ELF-1 (cell line): ENCODE measurements at places on chromosomes 5 and 9.

GRCh38 chr5:169768416-169768815, 131.3 kb downstream of the DOCK2 start:
- no peak for DNase-seq

GRCh38 chr9:97557606-97558095, 56.2 kb downstream of the TMOD1 start:
- DNase-seq: no peak

GRCh38 chr5:54309691-54310432, 511 bp downstream of the ARL15 start:
- no peak for DNase-seq

DNA sequence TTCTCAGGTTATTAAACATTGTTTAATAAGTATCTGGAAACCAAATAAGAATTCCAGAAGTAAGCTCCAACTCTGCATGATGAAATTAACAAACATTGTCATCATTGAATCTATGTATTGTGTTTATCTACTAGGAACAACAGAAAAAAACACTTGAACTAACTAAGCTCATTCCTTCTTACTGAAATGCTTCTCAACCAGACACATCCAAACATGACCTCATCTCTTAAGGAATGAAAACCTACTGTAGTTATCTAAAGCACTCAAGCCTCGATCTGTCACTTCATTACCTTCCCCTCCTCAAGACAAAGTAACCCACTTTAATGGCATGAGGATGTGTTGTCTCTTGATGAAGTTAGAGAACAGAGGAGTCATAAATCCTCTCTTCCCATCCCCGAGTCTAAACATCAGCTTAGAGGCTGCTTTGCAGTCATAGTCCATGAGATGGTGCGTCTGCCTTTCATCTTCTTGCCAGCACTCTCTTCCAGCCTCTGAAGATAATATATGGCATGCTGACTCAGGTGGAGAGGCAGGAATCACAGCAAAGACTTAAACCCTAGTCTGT, 86.5 kb downstream of the CEMIP2 start:
- DNase-seq: peak; percentile 68

DNA sequence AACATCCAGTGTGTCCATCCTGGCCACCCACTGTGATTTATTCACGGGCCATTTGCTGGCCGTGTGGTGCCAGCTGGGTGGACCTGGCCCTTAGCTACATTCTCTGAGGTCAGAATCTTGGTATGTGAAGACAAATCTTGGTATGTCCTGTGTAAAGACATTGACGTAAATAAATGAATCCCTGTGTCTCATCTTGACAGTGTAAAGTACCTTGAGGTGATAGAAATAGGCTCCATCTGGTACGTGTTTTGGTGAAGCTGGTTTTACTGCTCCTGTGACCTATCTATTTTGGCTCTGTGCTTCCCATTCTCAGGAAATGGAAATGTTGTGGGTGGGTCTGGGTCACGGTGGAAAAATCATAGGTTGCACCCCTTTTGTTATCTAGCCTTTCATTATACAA, 245.4 kb upstream of the ANKH start:
- DNase-seq: no peak

DNA sequence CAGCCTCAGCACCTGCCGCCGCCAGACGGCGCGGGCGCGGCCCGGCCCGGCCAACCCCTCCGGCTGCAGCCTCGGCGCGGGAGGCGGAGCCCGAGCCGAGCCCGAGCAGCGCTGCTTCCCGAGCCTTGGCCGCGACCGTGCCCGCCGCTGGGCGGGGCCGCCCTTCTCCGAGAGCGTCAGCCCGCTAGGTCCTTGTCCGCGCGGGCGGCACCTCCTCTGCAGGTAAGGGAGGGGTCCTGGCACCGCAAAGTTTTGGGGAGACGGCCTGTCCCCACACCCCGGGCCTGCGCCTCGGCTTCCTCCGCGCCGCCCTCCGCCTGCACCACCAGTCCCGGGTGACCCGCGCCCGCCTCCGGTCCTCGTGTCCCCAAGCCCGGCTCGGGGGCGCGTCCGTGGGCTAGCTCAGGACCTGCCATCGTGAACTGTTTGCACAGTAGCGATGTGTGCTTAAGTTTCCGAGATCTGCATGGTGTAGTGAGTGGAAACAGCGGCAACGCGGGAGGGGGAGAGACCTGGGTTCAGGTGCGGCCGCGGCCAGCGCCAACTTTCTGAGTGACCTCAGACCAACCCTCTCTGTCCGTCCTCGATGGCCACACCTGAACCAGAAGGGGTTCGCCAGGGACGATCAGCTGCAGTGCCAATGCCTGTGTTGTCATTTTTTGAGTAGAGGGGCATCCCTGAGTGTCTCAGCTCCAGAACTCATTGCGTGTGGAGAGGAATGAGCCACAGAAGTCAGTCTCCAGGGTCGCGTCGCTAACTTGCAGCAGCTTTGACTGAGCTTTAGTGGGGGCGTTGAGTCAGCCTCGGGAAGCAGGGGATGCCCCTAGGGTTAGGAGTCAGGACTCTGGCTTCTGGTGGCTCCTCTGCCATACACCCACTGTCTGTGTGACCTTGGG, at the start of gene FRMPD1:
FRMPD1 (plus strand) TSS at position 82 of the 896 bp plus-strand sequence. CDS start 41,688 bp downstream, outside the sequence.
- DNase-seq: peak; percentile 69

- DNase-seq: no peak
Measured at GRCh38 chr9:133327834-133328484, 8.0 kb downstream of the SURF6 start.

- no peak for DNase-seq
Measured at GRCh38 chr5:55441954-55442353, 92.8 kb downstream of the PLPP1 start.

GRCh38 chr5:160991205-160991604, 139.2 kb upstream of the ATP10B start:
- no peak for DNase-seq

GRCh38 chr5:45697201-45697600, 1.0 kb upstream of the HCN1 start:
- DNase-seq: no peak

GRCh38 chr9:89603767-89604665, 796 bp upstream of the GADD45G start:
- DNase-seq: peak; percentile 85

DNA sequence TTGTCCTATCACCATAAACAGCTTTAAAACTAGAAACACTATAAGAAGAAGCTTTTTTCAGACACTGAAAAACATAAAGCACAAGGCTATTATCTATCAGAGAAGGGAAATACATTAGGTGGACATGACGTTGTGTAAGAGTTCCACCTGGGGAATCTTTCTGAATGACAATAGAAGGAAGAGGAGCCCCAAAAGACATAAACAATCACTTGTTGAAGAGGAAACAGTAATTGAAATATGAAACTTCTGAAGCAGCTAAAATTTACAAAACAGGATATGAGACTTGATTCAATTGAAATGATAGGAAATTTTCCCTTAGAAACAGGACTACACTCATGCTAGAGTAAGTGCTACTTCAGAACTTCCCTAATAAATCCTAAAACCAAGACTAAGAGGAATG, 933.6 kb downstream of the EFNA5 start:
- DNase-seq: no peak

DNA sequence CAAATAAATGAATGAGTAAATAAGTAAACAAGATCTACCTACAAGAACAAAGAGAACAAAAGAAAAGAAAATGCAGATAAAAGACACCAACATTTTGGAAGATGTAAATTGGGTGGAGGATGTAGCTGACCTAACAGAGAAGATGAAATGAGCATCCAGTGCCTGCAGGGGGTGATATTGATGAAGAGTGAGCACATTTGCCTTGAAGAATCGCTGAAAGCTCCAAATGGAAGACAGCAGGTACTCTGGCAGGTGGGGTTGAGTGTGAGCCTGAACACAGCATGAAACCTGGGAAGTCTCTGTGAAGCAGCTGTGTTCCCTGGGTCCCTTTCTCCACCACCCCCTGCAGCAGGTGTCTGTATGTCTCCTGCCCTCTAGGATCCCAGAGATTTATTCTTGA, 125.6 kb downstream of the NXNL2 start:
- DNase-seq: peak; percentile 33
